T-helper 9 cell (primary cell): ENCODE measurements at places on chromosomes 1 and 21.

DNA sequence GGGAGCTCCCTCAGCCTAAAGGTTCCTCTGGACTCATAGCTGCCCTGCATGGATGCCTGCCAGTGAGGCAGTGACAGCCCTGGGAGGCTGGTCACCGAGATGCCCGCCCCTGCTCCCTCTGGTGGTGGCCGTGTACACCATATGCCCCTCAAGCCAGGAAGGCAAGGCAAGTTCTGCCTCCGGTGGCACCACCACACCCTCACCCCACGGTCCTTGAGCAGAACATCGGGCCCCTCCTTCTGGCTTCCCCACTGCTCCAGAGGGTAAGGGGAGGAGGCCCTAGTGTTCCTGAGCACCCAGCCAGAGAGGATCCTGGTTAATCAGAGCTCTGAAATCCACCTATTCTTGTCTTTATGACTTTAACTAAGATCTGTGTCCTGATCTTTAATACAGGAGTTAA is 1.5 kb upstream of the S100A14 start:
- DNase-seq: peak; percentile 45

- no peak for DNase-seq
These were observed 155.0 kb upstream of the RUNX1 start for GRCh38 chr21:35204125-35204524.

DNA sequence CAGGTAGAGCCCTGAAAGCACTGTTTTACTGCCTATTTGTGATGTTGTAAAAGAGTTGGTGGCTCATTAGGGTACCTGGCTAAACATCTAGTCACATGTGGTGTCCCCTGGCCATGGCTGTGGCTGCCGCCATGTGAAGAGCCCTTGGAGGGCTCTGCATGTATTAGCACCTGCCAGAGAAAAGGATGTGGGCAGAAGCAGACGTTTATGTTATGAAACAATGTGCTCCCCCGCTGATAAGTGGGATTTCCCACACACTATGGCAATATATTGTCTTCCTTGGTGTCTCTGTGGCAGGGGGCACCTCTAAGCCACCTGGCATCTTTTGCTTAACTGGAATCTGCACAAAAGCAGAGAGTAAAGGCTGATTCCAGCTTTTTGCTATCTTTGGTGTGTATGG is 9.6 kb downstream of the TENT5C start:
- no peak for DNase-seq

DNA sequence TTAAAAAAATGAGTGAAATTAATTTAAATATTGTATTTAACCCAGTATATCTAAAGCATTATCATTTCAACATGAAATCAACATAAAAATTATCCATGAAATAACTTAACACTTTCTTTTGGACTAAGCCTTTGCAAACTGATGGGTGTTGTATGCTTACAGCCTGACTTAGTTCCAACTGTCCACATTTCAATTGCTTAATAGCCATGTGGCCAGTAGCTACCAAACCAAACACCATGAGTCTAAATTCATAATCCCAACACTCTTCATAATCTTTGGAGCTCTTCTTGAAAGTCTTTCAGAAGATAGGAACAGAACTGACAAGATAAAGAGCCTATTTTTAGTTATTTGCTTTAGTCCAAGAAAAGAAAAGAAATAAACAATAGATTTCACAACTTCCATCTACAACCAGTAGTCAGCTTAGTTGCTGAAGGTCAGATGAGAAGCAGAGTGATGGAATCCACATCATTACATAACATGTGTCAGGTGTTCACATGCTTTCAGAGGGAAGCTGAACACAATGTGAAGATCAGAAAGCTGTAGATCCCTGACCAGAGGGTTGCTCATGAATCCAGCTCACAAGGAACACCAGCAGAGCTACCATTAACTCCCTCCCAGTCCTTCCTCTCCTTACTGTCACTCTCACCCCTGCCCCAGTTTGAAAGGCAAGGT is 144.0 kb upstream of the ZNF648 start:
- no peak for DNase-seq

GRCh38 chr21:34969423-34970166 is 79.5 kb downstream of the RUNX1 start:
- DNase-seq: no peak

DNA sequence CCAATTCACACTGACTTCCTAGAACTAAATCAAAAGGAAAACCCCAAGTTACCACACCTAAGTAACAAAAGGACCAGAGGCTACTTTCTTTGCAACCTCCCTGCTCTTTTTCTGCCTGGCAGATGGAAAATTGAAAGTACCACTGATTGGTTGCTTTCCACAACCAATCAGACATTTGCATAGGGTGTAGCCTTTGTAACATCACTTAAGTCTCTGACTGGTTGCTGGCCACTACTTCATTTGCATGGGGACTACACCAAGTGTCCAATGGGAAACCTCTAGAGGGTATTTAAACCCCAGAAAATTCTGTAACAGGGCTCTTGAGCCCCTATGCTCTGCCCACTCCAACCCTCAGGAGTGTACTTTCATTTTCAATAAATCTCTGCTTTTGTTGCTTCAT is 365.0 kb downstream of the LTN1 start:
- no peak for DNase-seq

DNA sequence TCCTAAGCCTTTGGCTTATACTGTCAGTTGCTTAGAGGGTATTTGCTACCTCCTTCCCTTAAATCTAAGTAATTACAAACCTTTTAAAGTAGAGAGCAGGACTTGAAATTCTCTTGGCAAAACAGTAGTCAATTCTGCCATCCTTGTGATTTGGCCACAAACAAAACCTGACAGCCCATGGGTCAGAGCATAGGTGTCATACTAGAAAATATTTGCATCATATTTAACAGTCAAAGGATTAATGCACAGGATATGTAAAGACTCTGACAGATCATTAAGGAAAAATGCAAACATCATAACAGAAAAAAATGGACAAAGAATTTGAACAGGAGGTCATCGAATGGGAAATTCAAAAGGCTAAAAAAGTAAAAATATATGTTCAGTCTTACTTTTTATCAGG is 50.5 kb downstream of the ZFYVE9 start:
- DNase-seq: no peak

DNA sequence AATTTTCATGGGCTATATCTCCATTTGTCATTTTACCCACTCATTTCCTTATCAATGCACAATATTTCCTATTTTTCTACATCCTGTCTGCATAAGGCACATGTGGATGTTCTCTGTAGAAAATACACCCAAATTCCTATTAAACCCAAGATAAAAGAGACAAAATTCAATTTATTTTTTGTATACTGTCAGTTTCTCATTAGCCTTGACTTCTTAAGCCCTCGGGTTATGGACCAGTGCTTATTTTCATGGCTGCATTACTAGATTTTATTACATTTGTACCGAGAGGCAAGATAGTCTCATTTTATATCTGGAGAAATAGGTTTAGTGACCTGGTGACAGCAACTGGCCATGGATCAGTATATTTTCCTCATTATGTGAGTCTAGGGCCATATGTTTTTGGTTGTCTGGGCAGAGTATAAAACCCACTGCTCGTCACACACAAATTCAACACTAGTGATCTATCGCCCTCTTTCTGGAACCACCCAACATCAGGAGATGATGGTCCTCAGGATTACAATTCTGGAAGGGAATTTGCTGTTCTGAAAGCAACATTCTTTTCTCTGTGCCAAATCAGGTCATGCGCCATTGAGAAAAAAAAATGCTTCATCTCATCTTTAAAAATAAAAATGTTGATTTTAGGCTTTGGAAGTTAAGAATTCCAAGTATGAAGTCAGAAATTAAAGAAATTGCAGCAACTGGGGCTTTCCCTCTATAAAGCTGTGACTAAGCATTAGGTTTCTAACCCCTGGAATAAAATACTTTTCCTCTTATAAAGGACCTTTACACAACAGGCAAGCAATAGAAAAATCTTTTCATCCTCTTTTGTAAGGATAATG is 81.4 kb downstream of the ASTN1 start:
- DNase-seq: no peak

DNA sequence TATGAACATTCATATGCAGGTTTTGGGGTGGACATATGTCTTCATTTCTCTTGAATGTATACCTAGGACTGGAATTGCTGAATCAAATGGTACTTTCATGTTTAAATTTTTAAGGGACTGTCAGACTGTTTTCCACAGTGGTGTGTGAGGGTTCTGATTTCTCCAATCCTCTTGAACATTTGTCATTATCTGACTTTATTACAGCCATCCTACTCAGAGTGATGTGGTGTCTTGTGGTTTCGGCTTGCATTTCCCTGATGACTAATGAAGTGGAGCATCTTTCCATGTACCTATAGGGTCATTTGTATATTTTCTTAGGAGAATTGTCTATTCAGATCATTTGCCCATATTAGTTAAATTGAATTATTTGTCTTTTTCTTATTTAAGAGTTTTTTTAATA is 35.4 kb upstream of the ZNF281 start:
- DNase-seq: no peak

DNA sequence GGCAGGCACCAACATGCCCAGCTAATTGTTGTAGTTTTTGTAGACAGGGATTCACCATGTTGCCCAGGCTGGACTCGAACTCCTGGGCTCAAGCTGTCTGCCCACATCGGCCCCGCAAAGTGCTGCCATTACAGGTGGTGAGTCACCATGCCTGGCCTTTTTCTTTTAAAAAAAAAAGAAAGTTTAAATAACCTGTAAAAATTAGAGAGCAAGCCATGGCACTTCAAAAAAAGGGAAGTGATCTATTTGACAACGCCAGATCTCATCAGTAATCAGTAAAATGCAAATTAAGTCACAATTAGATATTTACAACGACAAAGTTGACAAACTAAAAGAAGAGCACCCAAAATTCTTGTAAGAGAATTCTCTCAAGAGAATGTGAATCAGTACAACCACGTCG is 2.9 kb upstream of the RBBP5 start:
- no peak for DNase-seq

- DNase-seq: no peak
These were observed 69.6 kb downstream of the RGS13 start for GRCh38 chr1:192705510-192705909.

GRCh38 chr1:213103377-213104306 is 52.6 kb downstream of the RPS6KC1 start:
- no peak for DNase-seq

- no peak for DNase-seq
These were observed 102.2 kb upstream of the HAO2 start for GRCh38 chr1:119266386-119266785.

DNA sequence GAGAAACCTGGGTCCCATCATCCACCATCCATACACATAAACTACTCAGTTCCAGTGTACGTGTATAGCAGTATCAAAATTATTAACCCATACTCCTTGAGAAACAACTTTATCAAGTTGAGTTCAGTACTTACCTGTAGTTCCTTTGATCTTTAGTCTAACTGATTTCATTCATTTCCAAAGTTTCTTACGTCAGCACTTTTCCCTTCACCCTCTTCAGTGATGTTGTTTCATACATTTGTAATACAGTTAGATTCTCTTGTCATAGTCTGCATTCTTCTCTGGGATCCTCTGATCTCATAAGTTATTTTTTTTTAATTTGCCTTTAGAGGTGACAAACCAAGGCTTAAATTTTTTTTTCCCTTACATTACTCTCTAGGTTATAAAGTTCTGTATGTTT is 143.2 kb downstream of the PIK3R3 start:
- no peak for DNase-seq

DNA sequence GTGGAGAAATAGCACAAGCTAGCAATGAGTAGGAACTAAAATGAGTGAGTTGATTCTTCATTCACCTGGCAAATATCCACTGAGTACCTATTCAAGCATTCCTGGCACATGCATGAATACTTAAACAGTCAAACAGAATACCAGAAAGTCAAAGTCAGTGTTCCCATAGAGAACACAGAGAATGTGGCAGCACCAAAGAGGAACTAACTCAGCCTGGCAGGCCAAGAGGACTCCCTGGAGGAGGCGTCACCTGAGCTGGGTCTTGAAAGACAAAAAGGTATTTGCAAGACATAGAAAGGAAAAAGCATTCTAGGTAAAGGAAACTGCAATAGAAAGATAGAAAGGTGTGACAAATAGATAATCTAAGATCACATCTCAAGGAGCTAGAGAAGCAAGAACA is 49.7 kb downstream of the DMRTA2 start:
- no peak for DNase-seq

DNA sequence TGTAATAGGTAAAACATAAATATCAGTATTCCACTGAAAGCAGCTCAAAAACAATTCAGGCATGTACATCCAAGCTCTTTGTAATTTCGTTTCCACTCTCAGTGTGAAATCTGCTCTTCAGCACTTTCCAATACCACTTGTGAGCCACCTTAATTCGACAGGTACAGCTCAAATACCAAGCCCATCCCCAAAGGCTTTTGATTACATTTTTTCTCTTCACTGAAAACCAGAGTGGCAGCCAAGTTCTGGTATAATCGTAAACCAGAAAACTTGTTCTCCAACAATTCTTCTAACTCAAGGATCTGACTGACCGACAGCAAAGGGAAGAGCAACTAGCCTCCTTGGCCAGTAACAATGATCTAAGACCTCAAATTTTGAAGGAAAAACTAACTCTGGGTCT is 36.8 kb downstream of the FBXO42 start:
- DNase-seq: no peak

- no peak for DNase-seq
These were observed 60.1 kb upstream of the PTCH2 start for GRCh38 chr1:44903011-44903680.

DNA sequence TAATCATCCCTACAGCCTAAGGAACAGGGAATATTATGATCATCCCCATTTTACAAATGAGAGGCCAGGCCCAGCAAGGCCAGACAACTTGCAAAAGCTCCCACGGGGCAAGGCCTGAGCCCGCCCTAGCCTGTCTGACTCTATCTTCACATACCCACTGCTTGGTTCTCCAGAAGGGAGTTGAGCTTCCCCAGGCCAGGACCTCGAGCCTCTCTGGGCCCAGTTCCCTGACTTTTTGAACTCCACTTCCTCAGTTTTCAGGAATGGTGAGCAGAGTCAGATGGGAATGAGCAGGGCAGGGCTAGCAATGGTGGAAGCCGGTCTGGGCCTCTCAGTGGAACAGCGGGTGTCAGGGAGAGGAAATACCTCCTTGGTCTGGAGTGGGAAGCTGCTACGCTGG is 39.3 kb downstream of the CACNA1S start:
- no peak for DNase-seq

DNA sequence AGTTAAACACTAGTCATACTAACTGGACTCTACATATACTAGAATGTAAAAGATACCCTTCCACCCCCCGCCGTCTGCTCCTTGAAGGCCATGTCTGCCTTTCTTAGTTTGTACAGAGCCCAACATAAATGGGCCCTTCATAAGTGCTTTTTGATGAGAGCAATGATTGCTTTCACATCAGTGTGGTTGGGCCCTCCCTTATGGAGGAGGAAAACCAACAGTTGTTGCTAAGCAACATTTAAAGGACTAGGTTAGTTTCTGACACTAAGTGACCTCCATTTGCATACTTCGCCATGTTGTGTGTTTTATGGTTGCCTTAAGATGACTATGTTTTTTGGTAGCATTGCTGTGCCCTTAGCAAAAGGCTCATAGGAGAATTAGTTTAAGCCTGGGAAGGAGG is 182.0 kb upstream of the SGIP1 start:
- no peak for DNase-seq

DNA sequence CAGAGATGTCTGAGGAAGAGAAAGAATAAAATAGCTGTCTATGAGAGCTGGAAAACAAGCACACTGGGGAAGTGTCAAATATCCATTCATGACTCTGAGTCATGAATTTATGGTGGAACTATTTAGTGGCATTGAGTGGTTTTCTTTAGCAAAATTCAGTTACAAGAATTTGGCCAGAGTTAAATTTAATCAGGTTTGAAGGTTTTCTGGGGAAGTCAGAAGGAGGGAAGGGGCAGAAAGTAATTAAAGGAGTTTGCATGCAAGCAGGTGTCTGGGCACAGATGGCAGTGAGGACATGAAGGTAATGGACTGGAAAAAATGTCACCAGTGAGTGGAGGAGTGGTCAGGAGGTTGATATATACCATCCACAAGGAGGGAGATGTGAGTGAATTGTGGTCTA is 121.9 kb upstream of the IVNS1ABP start:
- no peak for DNase-seq
